ENCODE measurements at places on chromosomes 3 and 15. TPM values are rescaled to one million over a fixed set of nuclear protein-coding genes. Genes with fewer than 3 reads are reported as not detected.

The RASGRP1 gene
- total RNA-seq = not detected

The CATSPER2 gene
- total RNA-seq = 0.15 TPM

The LRRN1 gene
- total RNA-seq = 0.17 TPM

The MEGF11 gene
- total RNA-seq = not detected

The SERINC4 gene
- total RNA-seq = 0.15 TPM

The SCAP gene
- total RNA-seq = 42.7 TPM

The BBS4 gene
- total RNA-seq = 25.0 TPM

The KPNA4 gene
- total RNA-seq = 19.5 TPM

The HESX1 gene
- total RNA-seq = 1.0 TPM

The TM4SF18 gene
- under 0.01 TPM for total RNA-seq

The CSPG5 gene
- 0.17 TPM for total RNA-seq

The C3orf85 gene
- total RNA-seq = not detected

The TIGIT gene
- total RNA-seq = not detected

The STRA6 gene
- total RNA-seq = 0.17 TPM

The DLL4 gene
- under 0.01 TPM for total RNA-seq

The ACAN gene
- under 0.01 TPM for total RNA-seq

The C3orf20 gene
- total RNA-seq = not detected

The TMEM266 gene
- under 0.01 TPM for total RNA-seq

The SENP8 gene
- 2.0 TPM for total RNA-seq

The PLA2G4E gene
- total RNA-seq = not detected

The TF gene
- not detected for total RNA-seq

The PDIA3 gene
- 161 TPM for total RNA-seq

The FGF12 gene
- total RNA-seq = not detected

The PRKCD gene
- total RNA-seq = 5.1 TPM

The COL7A1 gene
- total RNA-seq = 29.3 TPM

The SLITRK3 gene
- not detected for total RNA-seq

The GRIP2 gene
- total RNA-seq = not detected

The CKMT1B gene
- total RNA-seq = not detected

The SCN10A gene
- total RNA-seq = not detected

The ARHGAP31 gene
- total RNA-seq = 3.4 TPM

The HACD2 gene
- 11.4 TPM for total RNA-seq

The JAGN1 gene
- 54.7 TPM for total RNA-seq

The DAZL gene
- not detected for total RNA-seq
